ENCODE measurements at places on chromosomes 3 and 15.

GRCh38 chr3:44023961-44024593, 217.6 kb upstream of the TOPAZ1 start:
- H3K36me3 ChIP-seq: no peaks in the 10 kb centered on the region
- no peak overlapping the region for H3K27ac ChIP-seq
- H3K4me3 ChIP-seq: no peak overlapping the region
- H3K27me3 ChIP-seq: peaks cover 64% of the 10 kb centered on the region

- no peak overlapping the region for H3K27ac ChIP-seq
- no peaks in the 10 kb centered on the region for H3K27me3 ChIP-seq
- H3K36me3 ChIP-seq: peaks cover 12% of the 10 kb centered on the region
- H3K4me1 ChIP-seq: peaks cover 28% of the 10 kb centered on the region
These were observed 17.2 kb downstream of the ZNF710 start for GRCh38 chr15:90018216-90018831.

DNA sequence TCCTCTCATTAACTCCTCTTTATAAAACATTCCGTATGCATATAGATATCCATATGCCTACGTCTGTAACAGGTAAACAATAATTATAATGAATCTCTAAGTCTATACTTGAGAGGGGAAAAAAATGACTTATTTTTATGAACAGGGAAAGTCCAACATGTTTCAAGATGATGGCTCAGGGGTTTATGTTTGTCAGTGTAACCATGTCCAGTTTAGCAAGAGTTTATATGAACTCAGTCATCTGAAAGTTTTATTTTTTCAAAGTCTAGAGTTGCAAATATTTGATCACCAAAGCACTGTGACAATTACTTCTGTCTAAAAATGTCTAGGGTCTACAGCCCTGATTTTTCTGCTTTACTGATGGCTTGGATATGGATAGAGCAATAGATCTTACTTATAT, 559.4 kb upstream of the KCNMB2 start:
- no peak overlapping the region for H3K27ac ChIP-seq
- no peaks in the 10 kb centered on the region for H3K36me3 ChIP-seq
- no peaks in the 10 kb centered on the region for H3K4me1 ChIP-seq

GRCh38 chr3:150635526-150635925, 32.4 kb downstream of the SELENOT start:
- no peak for DNase-seq
- no peaks in the 10 kb centered on the region for H3K27me3 ChIP-seq
- H3K4me1 ChIP-seq: peaks cover 38% of the 10 kb centered on the region
- H3K27ac ChIP-seq: peak overlapping the region; percentile 65

- no peak for DNase-seq
- H3K27ac ChIP-seq: no peak overlapping the region
- no peaks in the 10 kb centered on the region for H3K27me3 ChIP-seq
- H3K36me3 ChIP-seq: no peaks in the 10 kb centered on the region
- no peaks in the 10 kb centered on the region for H3K4me1 ChIP-seq
These were observed 34.7 kb upstream of the PYDC2 start for GRCh38 chr3:191426311-191426710.

DNA sequence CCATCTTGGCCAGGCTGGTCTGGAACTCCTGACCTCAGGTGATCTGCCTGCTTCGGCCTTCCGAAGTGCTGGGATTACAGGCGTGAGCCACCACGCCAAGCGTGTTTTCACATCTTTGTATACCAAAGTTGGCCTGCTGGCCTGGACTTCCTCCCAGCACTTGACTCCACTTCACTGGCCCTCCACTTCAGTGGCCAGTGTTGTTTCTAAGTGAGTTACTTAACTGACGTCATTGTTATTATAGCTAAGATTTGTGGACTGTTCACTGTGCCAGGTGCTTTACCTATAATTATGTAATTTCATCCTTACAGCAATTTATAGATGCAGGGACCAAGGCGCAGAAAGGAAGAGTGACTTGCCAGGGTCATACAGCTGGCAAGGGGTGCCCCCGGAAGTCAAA, 52.0 kb downstream of the HRH1 start:
- H3K27ac ChIP-seq: no peak overlapping the region
- H3K27me3 ChIP-seq: peaks cover 14% of the 10 kb centered on the region
- H3K36me3 ChIP-seq: no peaks in the 10 kb centered on the region
- H3K4me3 ChIP-seq: no peak overlapping the region
- DNase-seq: no peak
